Lung (tissue), 17 donors: ENCODE measurements at places on chromosomes 4 and X. TPM values are rescaled to one million over a fixed set of nuclear protein-coding genes. Genes with fewer than 3 reads are reported as not detected.
A peak's percentile ranks its signal among the peaks of the same experiment; 100 is the strongest.

Gene LEF1
- 4.2 TPM for total RNA-seq

DNA sequence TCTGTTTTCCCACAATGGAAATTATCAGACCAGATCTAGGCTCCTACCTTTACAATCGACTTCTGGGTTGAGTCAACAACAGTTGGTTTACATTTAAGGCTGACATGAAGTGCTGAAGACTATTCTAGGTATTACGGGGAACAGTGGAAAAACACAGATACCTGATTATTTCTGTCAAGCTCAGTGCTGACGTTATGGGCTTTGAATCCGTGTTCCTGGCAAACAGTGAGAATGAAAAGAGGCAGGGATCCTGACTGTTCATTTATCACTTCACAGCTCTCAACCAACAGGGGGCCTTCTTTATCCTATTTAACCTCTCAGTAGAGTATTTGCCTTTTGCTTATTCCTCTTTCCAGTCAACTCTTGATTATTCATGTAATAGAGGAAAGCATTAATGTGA is 43.1 kb downstream of the TMEM164 start:
- no peak overlapping the region for H3K4me3 ChIP-seq
- H3K4me1 ChIP-seq, result no peaks in the 10 kb centered on the region
- no peaks in the 10 kb centered on the region for H3K36me3 ChIP-seq
- no peak for DNase-seq
- H3K27me3 ChIP-seq, result peaks cover 46% of the 10 kb centered on the region

Gene SMIM31
- total RNA-seq, result 2.3 TPM

DNA sequence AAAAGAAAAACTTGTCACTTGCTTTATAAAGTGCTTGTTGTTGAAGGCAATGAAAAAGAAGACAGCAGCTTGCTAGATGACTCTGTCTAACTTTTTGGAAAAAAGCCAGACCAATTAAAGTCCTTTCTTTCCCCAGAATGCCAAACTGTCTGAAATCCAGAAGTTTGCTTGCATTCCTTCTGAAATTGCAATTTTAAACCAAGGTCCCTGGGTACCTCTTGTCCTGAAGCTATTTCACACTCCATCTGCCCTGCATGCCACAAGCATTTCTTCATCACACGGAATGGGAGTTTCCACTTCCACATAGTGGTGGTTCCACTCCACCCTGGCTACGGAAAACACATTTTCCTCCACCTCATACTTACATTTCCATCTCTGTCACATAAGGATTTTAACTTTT is 101.0 kb downstream of the PAPSS1 start:
- H3K4me3 ChIP-seq, result no peak overlapping the region
- no peaks in the 10 kb centered on the region for H3K36me3 ChIP-seq

Gene MAGEE2
- not detected for total RNA-seq

DNA sequence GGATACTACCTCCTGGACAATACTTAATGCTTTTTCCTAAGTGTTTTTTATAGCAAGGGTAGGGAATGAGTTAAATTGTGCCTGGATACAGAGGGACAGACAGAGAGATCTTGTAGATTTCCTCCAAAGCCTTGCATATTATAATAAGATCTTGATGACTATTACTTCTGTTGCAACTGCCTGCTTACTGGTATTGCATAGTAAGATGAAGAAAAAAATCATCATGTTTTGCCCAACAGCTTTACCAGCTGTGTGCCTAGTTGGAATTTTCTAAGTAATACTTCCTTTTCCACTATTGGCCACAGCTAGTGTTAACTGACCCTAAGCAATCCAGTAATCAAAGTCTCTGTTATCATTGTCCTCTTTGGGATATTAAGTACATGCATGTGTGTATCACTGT is 139.0 kb downstream of the DCK start:
- H3K27ac ChIP-seq, result no peak overlapping the region
- no peaks in the 10 kb centered on the region for H3K4me1 ChIP-seq
- H3K4me3 ChIP-seq, result no peak overlapping the region
- no peak for DNase-seq
- no peaks in the 10 kb centered on the region for H3K36me3 ChIP-seq

GRCh38 chr4:144599621-144600020 is 46.3 kb upstream of the HHIP start:
- no peaks in the 10 kb centered on the region for H3K36me3 ChIP-seq
- H3K4me3 ChIP-seq, result no peak overlapping the region
- H3K27ac ChIP-seq, result no peak overlapping the region
- no peak for DNase-seq
- no peaks in the 10 kb centered on the region for H3K27me3 ChIP-seq

GRCh38 chrX:1502241-1502640 is 34.7 kb downstream of the P2RY8 start:
- H3K4me3 ChIP-seq, result no peak overlapping the region
- no peaks in the 10 kb centered on the region for H3K27me3 ChIP-seq
- DNase-seq, result no peak
- H3K4me1 ChIP-seq, result peaks cover 2% of the 10 kb centered on the region

Gene PGAM4
- total RNA-seq, result not detected

DNA sequence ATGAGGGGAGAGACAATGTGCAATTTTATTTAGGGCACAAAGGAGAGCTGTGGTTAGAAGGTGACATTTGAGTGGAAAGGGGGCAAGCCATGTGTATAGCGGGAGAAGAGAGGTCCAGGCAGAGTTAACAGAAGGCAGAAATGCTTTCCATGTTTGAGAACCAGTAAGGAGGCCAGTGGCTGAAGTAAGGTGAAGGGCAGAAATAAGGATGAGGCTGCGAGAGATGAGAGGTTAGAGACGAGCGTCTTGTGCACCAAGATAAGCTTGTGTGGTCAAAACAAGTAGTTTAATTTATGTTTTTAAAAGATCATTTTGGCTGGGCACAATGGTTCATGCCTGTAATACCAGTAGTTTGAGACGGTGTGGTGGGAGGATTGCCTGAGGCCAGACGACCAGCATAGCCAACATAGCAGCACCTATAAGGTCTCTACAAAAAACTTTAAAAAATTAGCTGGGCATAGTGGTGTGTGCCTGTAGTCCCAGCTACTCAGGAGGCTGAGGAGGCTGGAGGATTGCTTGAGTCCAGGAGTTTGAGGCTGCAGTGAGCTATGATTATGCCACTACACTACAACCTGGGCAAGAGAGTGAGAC is 8.5 kb downstream of the HTT start:
- no peak for DNase-seq
- no peak overlapping the region for H3K4me3 ChIP-seq
- peaks cover 4% of the 10 kb centered on the region for H3K36me3 ChIP-seq

Gene GAGE12H
- total RNA-seq, result not detected

DNA sequence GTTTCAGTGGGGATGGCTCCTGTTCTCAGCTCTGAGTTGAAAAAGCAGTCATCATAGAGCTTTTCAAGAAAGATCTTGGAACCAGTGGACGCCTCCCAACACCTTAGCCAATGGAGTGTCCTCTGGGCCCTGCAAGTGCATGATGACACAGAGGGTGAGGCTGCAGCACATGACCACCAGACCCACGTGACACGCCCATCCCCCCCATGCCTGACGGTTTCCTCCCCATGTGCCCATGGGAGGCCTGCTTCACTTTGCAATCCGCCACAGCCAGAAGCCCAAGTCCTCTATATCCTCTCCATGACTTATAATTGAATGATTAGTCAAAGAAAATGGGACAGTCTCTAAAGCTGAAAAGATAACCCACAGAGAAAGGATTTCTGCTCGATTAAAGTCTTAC is 187.0 kb downstream of the AFAP1 start:
- peaks cover under 1% of the 10 kb centered on the region for H3K4me1 ChIP-seq
- no peak overlapping the region for H3K27ac ChIP-seq
- H3K27me3 ChIP-seq, result no peaks in the 10 kb centered on the region
- H3K36me3 ChIP-seq, result no peaks in the 10 kb centered on the region

Gene CACNA1F
- 0.43 TPM for total RNA-seq

GRCh38 chrX:116436358-116436816 is at the start of gene SLC6A14:
SLC6A14 (plus strand) TSS chrX:116436606; CDS start chrX:116436710, 104 bp downstream.
- no peaks in the 10 kb centered on the region for H3K36me3 ChIP-seq
- no peaks in the 10 kb centered on the region for H3K27me3 ChIP-seq
- no peak within 1 kb of the TSS for H3K27ac ChIP-seq
- DNase-seq, result peak; percentile 12
- no peaks in the 10 kb centered on the region for H3K4me1 ChIP-seq
- H3K4me3 ChIP-seq, result no peak within 1 kb of the TSS

DNA sequence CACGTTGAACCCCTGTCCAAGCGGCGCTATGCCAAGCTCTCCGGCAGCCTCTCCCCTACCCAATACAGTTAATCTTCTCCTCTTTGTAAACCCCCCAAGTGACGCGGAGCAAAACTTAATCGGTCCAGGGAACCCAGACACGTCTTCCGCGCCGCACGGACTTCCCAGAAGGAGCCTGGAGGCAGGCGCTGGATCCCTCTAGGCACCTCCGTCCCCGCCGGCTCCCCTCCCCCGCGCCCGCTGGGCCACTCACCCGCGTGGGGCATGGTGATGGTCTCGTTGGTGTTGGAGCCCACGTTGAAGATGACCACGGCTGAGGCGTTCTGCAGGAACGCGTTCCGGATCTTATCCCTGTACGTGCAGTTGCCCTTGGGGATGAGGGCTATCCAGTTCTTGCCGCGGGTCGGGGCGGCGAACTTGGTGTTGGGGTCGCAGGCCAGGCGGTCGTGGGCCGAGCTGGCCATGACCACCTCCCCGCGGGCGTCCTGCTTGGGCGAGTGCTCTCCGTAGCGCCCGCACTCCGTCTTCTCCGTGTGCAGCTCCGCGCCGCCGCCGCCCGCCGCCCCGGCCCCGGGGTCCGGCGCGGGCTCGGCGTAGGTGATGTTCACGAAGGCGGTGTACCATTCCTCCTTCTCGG is 1.1 kb downstream of the RNF150 start:
- peak; percentile 59 for DNase-seq
- H3K27me3 ChIP-seq, result peaks cover 13% of the 10 kb centered on the region
- peak overlapping the region; percentile 9 for H3K27ac ChIP-seq
- H3K4me3 ChIP-seq, result peak overlapping the region; percentile 72

Gene ODAPH
- total RNA-seq, result not detected

- no peaks in the 10 kb centered on the region for H3K36me3 ChIP-seq
- no peaks in the 10 kb centered on the region for H3K27me3 ChIP-seq
- no peak overlapping the region for H3K27ac ChIP-seq
- DNase-seq, result no peak
- peaks cover 13% of the 10 kb centered on the region for H3K4me1 ChIP-seq
- H3K4me3 ChIP-seq, result no peak overlapping the region
Measured at GRCh38 chr4:20195071-20195885, 56.4 kb upstream of the SLIT2 start.

Gene SEPTIN11
- total RNA-seq, result 126 TPM

DNA sequence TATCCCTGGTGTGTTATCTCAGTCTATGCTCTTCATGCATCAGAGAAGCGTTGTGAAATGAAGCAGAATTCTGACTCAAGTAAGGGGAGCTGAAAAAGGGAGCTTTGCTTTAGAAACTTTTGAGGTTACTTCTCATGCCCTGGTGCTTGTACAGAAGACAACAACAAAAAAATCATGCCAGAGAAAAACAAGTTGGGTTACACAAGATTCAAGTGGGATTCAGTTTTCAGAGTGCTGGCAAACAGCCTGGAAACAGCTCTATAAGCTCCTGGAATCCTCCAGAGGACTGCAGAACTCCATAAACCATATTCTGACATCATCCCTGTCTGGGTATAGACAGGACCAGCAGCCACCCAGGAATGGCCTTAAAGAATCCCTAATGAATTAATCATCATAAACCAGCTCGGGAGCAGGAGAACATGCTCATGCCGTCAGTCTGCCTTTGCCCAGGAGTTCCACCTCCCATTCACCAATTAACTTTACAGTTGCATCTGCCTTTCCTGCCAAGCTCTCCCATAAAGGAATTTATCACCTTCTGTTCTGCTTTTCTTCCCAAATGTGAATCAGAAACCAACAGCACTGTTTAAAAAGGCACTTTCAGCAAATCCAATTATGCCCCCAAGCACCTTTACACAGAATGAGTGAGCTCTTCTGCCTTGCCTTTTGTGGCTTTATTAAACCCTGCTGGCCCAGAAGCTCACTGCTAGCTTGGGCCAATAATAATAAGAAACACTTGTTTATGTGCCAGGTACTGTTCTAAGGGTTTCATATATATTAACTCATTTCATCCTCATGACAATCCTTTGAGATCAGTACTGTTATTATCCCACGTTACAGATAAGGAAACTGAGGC is 54.5 kb upstream of the FBXW7 start:
- no peak overlapping the region for H3K27ac ChIP-seq
- no peaks in the 10 kb centered on the region for H3K27me3 ChIP-seq

GRCh38 chr4:148067301-148067916 is 335.5 kb downstream of the ARHGAP10 start:
- H3K36me3 ChIP-seq, result peaks cover 3% of the 10 kb centered on the region
- no peaks in the 10 kb centered on the region for H3K27me3 ChIP-seq
- no peak overlapping the region for H3K27ac ChIP-seq
- peak; percentile 11 for DNase-seq
- H3K4me3 ChIP-seq, result no peak overlapping the region

GRCh38 chr4:144894573-144894972 is 203.4 kb downstream of the ANAPC10 start:
- H3K27ac ChIP-seq, result no peak overlapping the region
- H3K4me3 ChIP-seq, result no peak overlapping the region
- H3K4me1 ChIP-seq, result no peaks in the 10 kb centered on the region
- no peaks in the 10 kb centered on the region for H3K27me3 ChIP-seq
- no peaks in the 10 kb centered on the region for H3K36me3 ChIP-seq

Gene GNRHR
- total RNA-seq, result not detected

- H3K4me1 ChIP-seq, result peaks cover 6% of the 10 kb centered on the region
- H3K27ac ChIP-seq, result no peak overlapping the region
- H3K4me3 ChIP-seq, result no peak overlapping the region
Measured at GRCh38 chr4:123622572-123622971, 226.0 kb downstream of the SPRY1 start.

Gene RHOXF1
- not detected for total RNA-seq

Gene ARHGEF6
- 19.8 TPM for total RNA-seq
